Natural killer cell treated with Interleukin-12 subunit alpha and Interleukin-12 subunit beta and Interleukin-15 and Interleukin-18, amount 100 ng/mL, for 72 hours (primary cell): ENCODE measurements at places on chromosomes 5 and 9. TPM values are rescaled to one million over a fixed set of nuclear protein-coding genes. Genes with fewer than 3 reads are reported as not detected.

DNA sequence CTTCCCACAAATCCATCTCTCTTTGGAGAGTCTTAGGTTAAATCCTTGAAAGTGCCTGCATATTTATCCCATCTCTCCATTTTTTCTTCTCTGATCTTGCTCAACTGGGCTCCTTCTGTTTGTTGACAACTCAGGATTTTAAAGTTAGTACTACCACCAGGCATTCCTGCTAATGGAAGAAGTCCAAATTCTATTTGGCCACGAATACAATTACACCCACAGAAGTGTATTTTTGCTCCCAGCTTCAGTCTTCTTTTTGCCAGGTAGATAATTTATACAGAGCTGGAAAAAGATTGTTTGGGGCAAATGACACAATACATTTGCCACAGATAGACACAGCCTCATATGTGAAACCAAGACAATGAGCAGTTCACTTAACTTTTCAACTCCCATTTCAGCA is 74.8 kb downstream of the CETN3 start:
- DNase-seq: no peak

LIFR gene
- total RNA-seq: not detected

GRCh38 chr5:146586752-146587151 is 70.8 kb upstream of the GPR151 start:
- DNase-seq: no peak

SNAPC4 gene
- 48.5 TPM for total RNA-seq

BTNL8 gene
- not detected for total RNA-seq

GPR150 gene
- total RNA-seq: 0.21 TPM

- no peak for DNase-seq
Measured at GRCh38 chr9:13800776-13801175, 513.2 kb downstream of the NFIB start.

DNA sequence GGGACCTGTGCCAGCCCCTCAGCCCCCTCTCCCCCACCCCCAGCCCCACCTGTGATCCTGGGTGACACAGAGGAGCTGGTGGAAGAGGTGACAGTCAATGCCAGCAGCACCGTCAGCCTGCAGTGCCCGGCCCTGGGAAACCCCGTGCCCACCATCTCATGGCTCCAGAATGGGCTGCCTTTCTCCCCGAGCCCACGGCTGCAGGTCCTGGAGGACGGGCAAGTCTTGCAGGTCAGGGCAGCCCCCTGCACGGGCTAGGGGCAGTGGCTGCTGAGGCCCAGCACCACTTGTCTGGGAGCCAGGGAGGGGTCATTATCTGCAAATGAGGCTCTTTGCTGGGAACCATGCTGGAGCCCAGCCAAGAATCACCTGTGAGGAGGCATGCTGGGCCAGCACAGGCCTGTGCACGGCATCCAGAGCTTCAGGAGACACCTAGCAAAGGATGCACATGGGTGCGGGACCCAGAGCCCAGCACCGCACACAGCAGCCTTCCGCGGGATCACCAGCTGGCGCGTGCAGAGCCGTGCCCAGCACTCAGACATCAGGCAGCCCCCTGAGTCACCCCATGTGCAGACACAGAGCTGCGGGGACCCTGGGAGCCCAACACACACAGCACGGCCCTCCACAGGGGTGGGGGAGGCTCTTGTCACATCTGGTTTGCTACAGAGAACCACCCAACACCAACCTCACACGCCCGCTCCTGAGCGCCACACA is 62.0 kb upstream of the ASS1 start:
- no peak for DNase-seq

PSMD5 gene
- 59.5 TPM for total RNA-seq

MARCOL gene
- not detected for total RNA-seq

FGD3 gene
- 42.0 TPM for total RNA-seq
